Colonic mucosa (tissue), 4 donors: ENCODE measurements at places on chromosomes 11 and 22. TPM values are rescaled to one million over a fixed set of nuclear protein-coding genes. Genes with fewer than 3 reads are reported as not detected.
A peak's percentile ranks its signal among the peaks of the same experiment; 100 is the strongest.

The FOLR2 gene
- total RNA-seq, result 4.5 TPM

The GUCY1A2 gene
- 1.2 TPM for total RNA-seq

The TMPRSS5 gene
- 0.11 TPM for total RNA-seq

The ART5 gene
- total RNA-seq, result not detected

DNA sequence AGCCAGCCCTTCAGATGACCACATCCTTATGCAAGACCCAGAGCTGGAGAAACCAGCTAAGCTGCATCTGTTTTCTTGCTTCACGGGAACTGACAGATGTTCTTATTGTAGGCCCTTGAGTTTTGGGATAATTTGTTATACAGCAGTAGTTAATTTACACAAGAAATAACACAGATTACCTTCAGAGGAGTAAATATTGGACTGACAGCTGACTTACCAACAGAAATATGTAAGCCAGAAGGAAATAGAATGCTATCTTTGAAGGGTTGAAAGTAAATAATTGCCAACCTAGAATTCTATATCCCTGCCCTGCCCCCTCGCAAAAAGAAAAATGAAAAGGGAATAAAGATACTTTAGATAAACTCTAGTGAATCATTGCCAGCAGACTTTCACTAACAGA lies 124.1 kb downstream of the WNT7B start:
- H3K27ac ChIP-seq, result no peak overlapping the region
- no peaks in the 10 kb centered on the region for H3K27me3 ChIP-seq
- no peak for DNase-seq
- no peak overlapping the region for H3K4me3 ChIP-seq
- no peaks in the 10 kb centered on the region for H3K4me1 ChIP-seq

GRCh38 chr11:84886344-84886743 lies 740.8 kb downstream of the DLG2 start:
- no peaks in the 10 kb centered on the region for H3K36me3 ChIP-seq
- DNase-seq, result no peak
- H3K4me3 ChIP-seq, result no peak overlapping the region
- H3K27ac ChIP-seq, result no peak overlapping the region

The SMC1B gene
- total RNA-seq, result 0.15 TPM

The CARNS1 gene
- 0.32 TPM for total RNA-seq

DNA sequence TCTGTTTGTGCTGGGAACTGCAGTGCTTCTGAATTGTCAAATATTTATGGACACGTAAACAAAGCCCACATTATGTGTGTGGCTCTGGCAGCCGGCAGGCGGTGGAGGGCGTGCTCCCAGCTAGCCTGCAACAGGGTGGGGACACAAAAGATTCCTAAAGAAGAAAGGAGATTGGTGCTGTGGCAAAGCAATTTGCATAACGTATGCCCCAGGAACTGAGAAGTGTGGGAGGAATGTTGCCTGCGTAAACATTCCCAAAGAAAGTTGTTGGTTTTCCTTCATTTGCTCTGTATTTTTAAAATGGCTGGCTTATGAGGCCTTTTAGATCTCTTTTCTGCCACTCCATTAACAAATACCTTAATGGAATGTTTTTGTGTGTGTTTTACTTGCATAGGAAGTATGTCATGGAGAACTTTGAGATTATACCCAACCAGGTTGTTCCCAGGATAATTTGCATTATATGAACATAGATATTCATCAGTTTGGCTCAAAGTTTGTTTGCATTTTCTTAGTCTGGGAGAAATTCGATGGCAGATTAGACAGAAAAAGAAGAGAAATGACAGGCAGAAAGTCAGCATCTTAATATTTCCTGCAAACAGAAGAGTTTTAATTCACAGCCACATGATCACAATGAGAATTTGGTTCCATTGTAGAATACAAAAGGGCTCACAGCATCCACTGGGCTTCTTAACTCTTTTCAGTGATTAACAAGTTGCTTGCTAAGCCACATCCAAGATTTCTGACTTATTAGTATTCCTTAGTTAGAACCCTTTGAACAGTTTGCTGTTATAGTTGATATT lies 41.8 kb upstream of the DLAT start:
- H3K27me3 ChIP-seq, result no peaks in the 10 kb centered on the region
- H3K36me3 ChIP-seq, result no peaks in the 10 kb centered on the region
- peak overlapping the region; percentile 70 for H3K27ac ChIP-seq
- DNase-seq, result peak; percentile 80
- H3K4me1 ChIP-seq, result no peaks in the 10 kb centered on the region
- peak overlapping the region; percentile 30 for H3K4me3 ChIP-seq

DNA sequence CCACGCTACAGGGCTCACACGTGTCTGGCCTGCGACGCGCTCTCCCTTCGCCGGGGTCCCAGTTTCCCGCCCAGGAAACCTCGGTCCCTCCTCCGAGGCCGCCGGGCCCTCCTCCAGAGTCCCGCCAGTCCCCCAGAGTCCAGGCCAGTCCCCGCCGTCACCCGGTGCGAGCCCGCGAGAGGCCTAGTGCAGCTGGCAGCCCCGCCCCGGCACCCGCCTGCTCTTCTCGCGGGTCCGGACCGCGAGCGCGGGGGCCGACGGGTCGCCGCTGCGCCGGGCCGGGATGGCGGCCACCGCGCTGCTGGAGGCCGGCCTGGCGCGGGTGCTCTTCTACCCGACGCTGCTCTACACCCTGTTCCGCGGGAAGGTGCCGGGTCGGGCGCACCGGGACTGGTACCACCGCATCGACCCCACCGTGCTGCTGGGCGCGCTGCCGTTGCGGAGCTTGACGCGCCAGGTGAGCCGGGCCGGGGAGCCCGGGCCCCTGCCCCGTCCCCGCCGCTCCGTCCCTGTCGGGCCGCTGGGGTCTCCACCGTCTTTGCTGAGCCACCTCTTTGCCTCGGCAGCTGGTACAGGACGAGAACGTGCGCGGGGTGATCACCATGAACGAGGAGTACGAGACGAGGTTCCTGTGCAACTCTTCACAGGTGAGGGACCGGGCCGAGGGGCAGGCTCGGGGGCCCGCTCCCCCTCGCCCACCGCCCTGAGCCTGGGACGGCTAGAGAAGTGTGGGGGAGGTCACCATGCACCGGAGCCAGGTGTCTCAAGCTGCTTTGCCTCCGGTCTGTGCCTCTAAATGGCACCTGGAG lies at the start of gene PTPMT1:
Gene PTPMT1, plus strand, starts transcription at position 260 of the 809 bp plus-strand sequence. Its CDS starts 24 bp downstream, at position 284.
- no peaks in the 10 kb centered on the region for H3K36me3 ChIP-seq
- H3K4me3 ChIP-seq, result peak within 1 kb of the TSS; percentile 97
- no peaks in the 10 kb centered on the region for H3K27me3 ChIP-seq
- H3K27ac ChIP-seq, result peak within 1 kb of the TSS; percentile 55
- peak; percentile 70 for DNase-seq

The HSPB2 gene
- total RNA-seq, result 0.25 TPM

- DNase-seq, result no peak
- H3K4me1 ChIP-seq, result no peaks in the 10 kb centered on the region
- H3K27ac ChIP-seq, result no peak overlapping the region
- H3K27me3 ChIP-seq, result peaks cover 26% of the 10 kb centered on the region
- H3K36me3 ChIP-seq, result no peaks in the 10 kb centered on the region
- no peak overlapping the region for H3K4me3 ChIP-seq
Observed at GRCh38 chr11:17475666-17476316, 854 bp downstream of the ABCC8 start.

DNA sequence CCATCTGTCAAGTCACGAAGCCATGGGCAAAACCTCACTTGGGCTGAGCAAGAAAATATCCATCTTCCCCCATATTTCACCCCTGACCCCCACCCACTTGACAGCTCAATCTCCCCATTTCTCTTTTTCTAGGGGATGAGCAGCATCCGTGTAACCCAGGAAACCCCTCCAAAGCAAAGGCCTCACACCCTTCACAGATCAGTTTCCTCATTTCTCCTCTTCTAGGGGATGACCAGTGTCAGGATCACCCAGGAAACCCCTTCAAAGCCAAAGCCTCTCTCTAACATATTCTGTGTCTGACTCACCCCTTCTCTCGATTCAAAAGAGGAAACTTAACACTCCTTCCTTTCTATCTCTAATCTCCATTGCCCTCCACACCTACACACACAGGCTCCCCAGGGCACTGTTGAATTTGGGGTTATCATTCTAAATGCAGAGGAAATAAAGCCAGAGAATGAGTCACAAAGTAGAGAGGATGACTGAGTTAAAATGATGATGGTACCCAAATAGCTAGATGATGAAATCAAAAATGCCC lies 439.7 kb downstream of the BUD13 start:
- no peaks in the 10 kb centered on the region for H3K27me3 ChIP-seq
- no peak for DNase-seq
- no peak overlapping the region for H3K4me3 ChIP-seq
- no peaks in the 10 kb centered on the region for H3K4me1 ChIP-seq

- H3K36me3 ChIP-seq, result no peaks in the 10 kb centered on the region
- peak; percentile 91 for DNase-seq
- H3K27me3 ChIP-seq, result no peaks in the 10 kb centered on the region
- peaks cover 7% of the 10 kb centered on the region for H3K4me1 ChIP-seq
- H3K4me3 ChIP-seq, result no peak overlapping the region
Observed at GRCh38 chr22:29907753-29908515, 25.0 kb downstream of the MTMR3 start.

The TMEM86A gene
- 1.4 TPM for total RNA-seq

The RTN4R gene
- total RNA-seq, result 6.1 TPM

- no peak overlapping the region for H3K27ac ChIP-seq
- H3K36me3 ChIP-seq, result no peaks in the 10 kb centered on the region
- H3K27me3 ChIP-seq, result no peaks in the 10 kb centered on the region
- no peak for DNase-seq
- H3K4me3 ChIP-seq, result no peak overlapping the region
Observed at GRCh38 chr11:5703741-5704536, 14.3 kb downstream of the TRIM22 start.

- H3K4me1 ChIP-seq, result peaks cover 33% of the 10 kb centered on the region
- no peak overlapping the region for H3K4me3 ChIP-seq
- no peaks in the 10 kb centered on the region for H3K36me3 ChIP-seq
- no peaks in the 10 kb centered on the region for H3K27me3 ChIP-seq
- no peak overlapping the region for H3K27ac ChIP-seq
Observed at GRCh38 chr11:61149624-61150615, 11.3 kb downstream of the VPS37C start.

- H3K4me3 ChIP-seq, result no peak overlapping the region
- peak; percentile 82 for DNase-seq
- peaks cover 31% of the 10 kb centered on the region for H3K4me1 ChIP-seq
- H3K27ac ChIP-seq, result peak overlapping the region; percentile 84
Observed at GRCh38 chr11:68331338-68331947, 19.1 kb downstream of the LRP5 start.

- no peaks in the 10 kb centered on the region for H3K4me1 ChIP-seq
- H3K27ac ChIP-seq, result no peak overlapping the region
- no peak for DNase-seq
- no peaks in the 10 kb centered on the region for H3K36me3 ChIP-seq
Observed at GRCh38 chr11:133619397-133619796, 87.1 kb upstream of the OPCML start.

- no peak overlapping the region for H3K4me3 ChIP-seq
- no peaks in the 10 kb centered on the region for H3K4me1 ChIP-seq
- no peaks in the 10 kb centered on the region for H3K27me3 ChIP-seq
- H3K27ac ChIP-seq, result no peak overlapping the region
- DNase-seq, result peak; percentile 3
- H3K36me3 ChIP-seq, result no peaks in the 10 kb centered on the region
Observed at GRCh38 chr11:1702506-1702905, 5.5 kb downstream of the KRTAP5-6 start.

DNA sequence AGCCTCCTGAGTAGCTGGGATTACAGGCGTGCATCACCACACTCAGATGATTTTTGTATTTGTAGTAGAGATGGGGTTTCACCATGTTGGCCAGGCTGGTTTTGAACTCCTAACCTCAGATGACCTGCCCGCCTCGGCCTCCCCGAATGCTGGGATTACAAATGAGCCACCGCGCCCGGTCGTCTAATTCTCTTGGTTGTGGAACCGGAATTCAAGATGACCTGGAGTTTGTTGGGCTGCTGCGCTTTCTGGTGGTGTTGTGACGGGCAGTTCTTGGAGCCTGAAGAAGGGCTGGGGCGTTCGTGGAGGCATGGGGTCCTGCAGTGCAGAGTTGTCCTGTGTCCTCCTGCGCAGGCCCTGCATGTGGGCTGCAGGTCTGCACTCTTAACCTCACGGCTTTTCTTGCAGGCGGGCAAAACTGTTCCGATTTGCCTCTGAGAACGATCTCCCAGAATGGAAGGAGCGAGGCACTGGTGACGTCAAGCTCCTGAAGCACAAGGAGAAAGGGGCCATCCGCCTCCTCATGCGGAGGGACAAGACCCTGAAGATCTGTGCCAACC lies 4.9 kb upstream of the TRMT2A start:
- no peak for DNase-seq
- H3K4me1 ChIP-seq, result no peaks in the 10 kb centered on the region
- H3K27me3 ChIP-seq, result no peaks in the 10 kb centered on the region
- no peak overlapping the region for H3K4me3 ChIP-seq

DNA sequence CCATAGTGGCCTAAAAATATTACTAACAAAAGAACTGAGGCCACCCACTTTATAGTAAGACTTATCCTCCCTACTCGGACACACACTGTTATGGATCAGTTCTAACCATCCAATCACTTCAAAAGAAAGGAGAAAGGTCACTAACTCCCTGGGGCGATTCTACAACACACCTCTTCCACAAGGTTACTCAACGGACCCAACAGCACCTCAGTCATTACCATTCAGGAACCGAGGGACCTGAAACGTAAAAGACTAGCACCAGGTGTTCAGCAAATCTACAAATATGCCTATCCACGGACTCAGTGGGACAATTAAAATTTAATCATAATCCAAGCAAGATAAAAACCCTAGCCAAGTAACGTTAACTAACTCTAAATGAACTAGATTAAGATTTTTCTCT lies 1.6 kb downstream of the HNRNPUL2 start:
- H3K4me3 ChIP-seq, result peak overlapping the region; percentile 74
- peak overlapping the region; percentile 98 for H3K27ac ChIP-seq
- peak; percentile 33 for DNase-seq
- no peaks in the 10 kb centered on the region for H3K27me3 ChIP-seq

- DNase-seq, result no peak
- H3K27me3 ChIP-seq, result no peaks in the 10 kb centered on the region
- H3K4me1 ChIP-seq, result no peaks in the 10 kb centered on the region
- H3K36me3 ChIP-seq, result no peaks in the 10 kb centered on the region
- H3K27ac ChIP-seq, result no peak overlapping the region
- H3K4me3 ChIP-seq, result no peak overlapping the region
Observed at GRCh38 chr11:129917231-129917630, 21.9 kb upstream of the NFRKB start.

- DNase-seq, result no peak
- H3K27me3 ChIP-seq, result no peaks in the 10 kb centered on the region
- H3K27ac ChIP-seq, result no peak overlapping the region
- no peaks in the 10 kb centered on the region for H3K4me1 ChIP-seq
- no peaks in the 10 kb centered on the region for H3K36me3 ChIP-seq
- H3K4me3 ChIP-seq, result no peak overlapping the region
Observed at GRCh38 chr11:23668324-23668723, 808.0 kb upstream of the CCDC179 start.

The CRYBB2 gene
- total RNA-seq, result not detected

- H3K4me3 ChIP-seq, result no peak overlapping the region
- DNase-seq, result no peak
- no peaks in the 10 kb centered on the region for H3K27me3 ChIP-seq
- H3K36me3 ChIP-seq, result no peaks in the 10 kb centered on the region
Observed at GRCh38 chr11:57163160-57163868, 18.4 kb upstream of the LRRC55 start.

GRCh38 chr11:36399236-36399635 lies 103.1 kb downstream of the PRR5L start:
- DNase-seq, result no peak
- no peak overlapping the region for H3K4me3 ChIP-seq
- H3K4me1 ChIP-seq, result no peaks in the 10 kb centered on the region
- no peak overlapping the region for H3K27ac ChIP-seq
- peaks cover 14% of the 10 kb centered on the region for H3K36me3 ChIP-seq
